ENCODE measurements at places on chromosomes 4 and X.

DNA sequence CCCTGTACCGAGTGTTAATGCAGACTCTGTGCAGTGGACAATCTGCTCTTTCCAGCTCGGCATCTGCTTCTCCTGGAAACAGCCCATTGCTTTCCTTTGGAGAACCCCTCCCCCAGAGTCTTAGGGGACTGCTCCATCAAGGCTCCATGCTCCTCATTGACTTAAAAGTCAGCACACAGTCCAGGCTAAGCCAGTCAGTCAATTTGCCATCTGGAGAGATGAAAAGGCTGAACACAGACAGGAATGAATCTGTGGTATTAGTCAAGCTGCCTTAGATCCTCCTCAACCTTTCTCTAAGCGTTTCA, 20.3 kb downstream of the ATP8A1 start:
- DNase-seq = no peak

DNA sequence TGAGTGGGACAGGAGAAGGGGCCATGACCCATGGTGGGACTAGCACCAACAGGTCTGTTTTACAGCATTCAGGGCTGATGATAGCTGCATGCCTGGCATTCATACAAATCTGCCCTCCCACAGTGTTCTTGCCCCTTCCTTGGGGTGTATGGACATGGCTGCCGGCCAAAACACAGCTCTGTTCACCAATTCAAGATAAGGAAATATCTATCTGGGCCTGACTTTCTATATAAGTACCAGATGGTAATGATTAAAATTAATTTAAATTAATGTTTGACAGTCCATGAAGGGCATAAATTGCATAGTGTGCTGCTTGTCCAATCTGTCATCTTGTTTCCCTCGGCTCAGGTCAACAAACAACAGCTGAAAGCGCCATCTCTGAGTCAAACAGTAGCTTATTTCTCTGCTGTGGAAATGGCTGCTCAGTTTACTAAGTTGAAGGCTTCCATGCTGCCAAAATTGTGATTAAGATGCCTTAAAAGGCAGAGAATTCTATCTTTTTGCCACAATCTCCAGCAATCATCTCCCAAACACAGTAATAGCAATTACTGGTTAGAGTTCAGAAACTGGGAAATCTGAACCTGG, 67.0 kb upstream of the TSPAN7 start:
- no peak for DNase-seq

- no peak for DNase-seq
Observed at GRCh38 chr4:132866616-132867015, 282.5 kb upstream of the PCDH10 start.

DNA sequence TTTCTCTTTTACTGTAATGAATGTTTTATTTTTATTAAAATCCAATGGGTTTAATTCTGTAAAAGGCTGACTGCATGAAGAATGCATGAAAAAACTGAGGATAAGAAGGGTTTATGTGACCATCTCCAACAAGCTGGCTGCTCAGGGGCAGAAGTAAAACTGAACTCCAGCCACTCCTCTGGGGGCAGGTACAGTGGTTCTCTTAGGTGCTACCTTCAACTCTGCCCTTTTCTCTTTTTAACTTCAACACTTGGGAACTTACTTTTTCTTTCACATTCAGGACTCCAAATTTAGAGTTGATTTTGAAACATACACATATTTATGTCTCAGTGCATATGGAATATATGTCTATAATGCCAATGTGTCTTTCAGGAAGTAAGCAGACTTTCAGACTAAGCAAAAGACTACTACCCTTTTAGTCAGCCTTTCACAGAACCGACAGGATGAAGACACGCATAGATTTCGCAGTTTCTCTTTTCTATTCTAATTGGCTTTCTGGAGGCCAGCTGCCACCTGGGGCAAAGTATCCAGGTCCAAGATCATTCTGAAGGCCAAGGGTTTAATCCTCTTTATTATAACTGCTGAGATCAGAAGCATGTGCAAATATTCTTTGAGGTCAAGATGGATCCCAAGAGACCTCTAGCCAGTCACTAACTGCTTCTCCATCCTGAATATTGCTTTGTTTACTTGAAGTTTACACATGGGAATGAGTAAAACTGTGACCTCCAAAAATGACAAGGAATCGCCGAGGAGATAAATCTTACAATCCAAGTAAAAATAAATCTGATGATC, 30.7 kb downstream of the HS3ST1 start:
- DNase-seq = no peak

GRCh38 chrX:48531358-48531959, 8.1 kb upstream of the TBC1D25 start:
- peak; percentile 86 for DNase-seq

GRCh38 chr4:27048429-27049238, 188.0 kb downstream of the STIM2 start:
- peak; percentile 58 for DNase-seq

DNA sequence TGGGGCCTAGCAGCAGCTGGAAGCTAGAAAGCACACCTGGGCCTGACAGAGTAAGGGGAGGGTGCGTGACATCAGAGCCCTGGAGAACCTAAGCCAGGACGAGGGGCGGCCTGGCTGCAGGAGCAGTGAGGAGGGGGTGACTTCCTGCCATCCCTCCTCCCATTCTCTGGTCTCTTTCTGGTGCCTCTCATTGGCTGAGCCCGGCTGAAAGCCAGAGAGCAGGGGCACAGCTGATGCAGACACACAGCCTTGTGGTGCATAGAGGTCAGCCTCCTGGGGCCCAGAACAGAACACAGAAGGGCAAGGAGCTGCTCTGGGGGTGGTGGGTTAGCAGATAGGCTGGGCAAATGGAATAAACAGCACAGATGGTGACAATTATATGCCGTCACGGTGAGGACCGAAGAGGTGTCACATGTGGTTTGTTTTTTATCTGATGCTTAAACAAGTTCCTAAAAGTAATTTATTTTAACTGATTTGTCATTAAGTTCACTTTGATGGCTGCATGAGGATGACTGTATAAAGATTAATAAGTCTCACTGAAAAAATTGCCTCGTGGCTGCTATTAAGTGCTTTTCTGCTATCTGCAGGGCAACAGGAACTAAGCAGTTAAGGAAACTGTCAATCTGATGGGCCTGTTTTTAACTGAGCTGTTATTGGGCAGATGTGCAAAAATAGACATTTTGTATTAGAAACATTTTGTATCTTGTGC, 102.0 kb downstream of the FNIP2 start:
- DNase-seq = no peak

DNA sequence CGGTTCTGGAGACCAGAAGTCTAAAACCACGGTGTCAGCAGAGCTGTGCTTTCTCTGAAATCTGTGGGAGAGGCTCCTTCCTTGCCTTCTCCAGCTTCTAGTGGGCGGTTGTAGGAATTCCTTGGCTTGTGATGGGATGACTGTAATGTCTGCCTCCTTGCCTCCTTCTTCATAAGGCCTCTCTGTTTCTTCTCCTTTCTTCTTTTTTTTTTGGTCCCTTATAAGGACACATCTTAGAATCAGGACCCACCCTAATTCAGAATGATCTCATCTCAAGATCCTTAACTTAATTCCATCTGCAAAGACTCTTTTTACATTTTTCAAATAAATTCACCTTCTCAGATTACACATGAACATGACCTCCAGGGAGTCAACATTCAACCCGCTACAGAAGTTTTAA, 186.9 kb downstream of the STK32B start:
- no peak for DNase-seq

GRCh38 chr4:35506161-35506560, 738.2 kb downstream of the ARAP2 start:
- no peak for DNase-seq

- peak; percentile 40 for DNase-seq
Observed at GRCh38 chr4:68748181-68748991, 67.4 kb upstream of the UGT2B10 start.

DNA sequence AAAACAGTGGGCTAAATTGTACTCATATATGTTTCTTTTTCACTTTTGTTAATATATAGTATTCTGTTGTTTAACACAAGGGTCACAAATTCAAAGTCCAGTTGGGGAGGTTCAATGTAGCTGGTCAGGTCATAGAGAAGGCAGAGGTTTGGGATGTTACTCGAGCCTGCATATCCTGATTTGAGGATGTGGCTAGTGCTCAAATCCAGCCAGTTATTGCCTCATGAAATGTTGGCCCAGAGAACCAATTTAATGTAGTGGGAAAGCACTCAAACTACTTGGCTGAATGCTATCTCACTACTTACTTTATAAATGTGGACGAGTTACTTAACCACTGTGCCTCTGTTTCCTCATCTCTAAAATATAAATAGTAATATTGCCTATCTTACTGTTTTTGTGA, 12.5 kb downstream of the USO1 start:
- DNase-seq = peak; percentile 71

GRCh38 chrX:79235899-79236298, 91.4 kb downstream of the GPR174 start:
- DNase-seq = no peak

- peak; percentile 2 for DNase-seq
Observed at GRCh38 chr4:109183931-109184490, 118.4 kb downstream of the COL25A1 start.

- no peak for DNase-seq
Observed at GRCh38 chr4:70382691-70383181, at the start of gene SMR3B. Gene SMR3B (plus strand): TSS chr4:70383131. CDS start chr4:70384511, 1,380 bp downstream.

- DNase-seq = no peak
Observed at GRCh38 chr4:8691151-8691775, 98.7 kb downstream of the CPZ start.

GRCh38 chrX:137565921-137566745, at the start of gene ZIC3:
Gene ZIC3 (plus strand): TSS chrX:137566127. CDS start chrX:137566692, 565 bp downstream.
- peak; percentile 2 for DNase-seq

- DNase-seq = no peak
Observed at GRCh38 chr4:41303372-41304118, 46.8 kb downstream of the UCHL1 start.
